ENCODE measurements at places on chromosomes 3 and 15.

DNA sequence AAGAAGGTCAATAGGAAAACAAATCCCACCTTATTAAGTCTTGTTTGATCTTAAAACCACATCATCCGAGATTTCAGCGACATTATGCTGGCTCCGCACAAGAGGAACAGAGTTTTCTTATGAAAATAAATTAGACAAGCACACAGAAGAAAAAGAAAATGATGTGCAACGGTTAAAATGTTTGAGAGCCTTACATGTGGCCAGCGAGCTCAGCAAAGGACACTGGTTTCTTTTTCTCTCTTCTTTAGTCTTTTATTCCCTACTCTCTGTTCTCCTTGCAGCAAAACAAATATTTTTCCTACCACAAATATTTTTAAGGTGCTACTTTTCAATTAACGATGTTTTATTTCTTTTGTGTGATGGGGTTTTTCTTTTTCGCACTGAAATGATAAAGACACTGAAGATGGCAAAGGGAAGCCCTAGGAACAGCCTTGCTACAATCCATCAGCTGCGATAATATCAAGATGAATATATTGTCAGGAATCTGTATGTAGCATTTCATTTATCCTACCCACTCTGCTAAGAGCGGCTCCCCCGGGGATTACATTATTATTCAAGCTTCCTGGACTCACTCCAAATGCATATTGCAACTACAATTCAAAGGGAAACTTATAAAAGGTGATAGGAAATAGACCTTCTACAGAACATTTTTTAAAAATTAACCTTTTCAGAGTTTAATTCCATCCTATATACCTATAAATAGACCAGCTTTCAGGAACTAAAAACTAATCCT lies 72.9 kb downstream of the ANXA2 start:
- no peak for DNase-seq

DNA sequence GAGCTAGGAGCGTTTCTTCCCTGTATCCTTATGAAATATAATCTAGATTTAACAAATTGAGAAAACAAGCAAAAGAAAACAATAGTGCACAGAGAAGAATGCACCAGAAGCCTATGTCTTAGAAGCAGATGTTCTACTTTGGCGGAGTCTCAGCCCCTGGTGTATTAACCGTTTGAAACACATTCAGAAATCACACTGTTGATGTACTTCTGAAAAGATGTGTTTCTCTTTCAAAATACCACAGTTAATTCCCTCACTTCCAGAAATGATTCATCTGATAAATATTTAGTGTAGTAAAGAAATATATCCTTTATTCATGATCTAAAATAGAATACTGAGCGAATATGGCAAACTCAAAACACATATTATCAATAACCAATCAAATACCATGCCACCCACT lies 77.7 kb downstream of the CBLB start:
- no peak for DNase-seq

DNA sequence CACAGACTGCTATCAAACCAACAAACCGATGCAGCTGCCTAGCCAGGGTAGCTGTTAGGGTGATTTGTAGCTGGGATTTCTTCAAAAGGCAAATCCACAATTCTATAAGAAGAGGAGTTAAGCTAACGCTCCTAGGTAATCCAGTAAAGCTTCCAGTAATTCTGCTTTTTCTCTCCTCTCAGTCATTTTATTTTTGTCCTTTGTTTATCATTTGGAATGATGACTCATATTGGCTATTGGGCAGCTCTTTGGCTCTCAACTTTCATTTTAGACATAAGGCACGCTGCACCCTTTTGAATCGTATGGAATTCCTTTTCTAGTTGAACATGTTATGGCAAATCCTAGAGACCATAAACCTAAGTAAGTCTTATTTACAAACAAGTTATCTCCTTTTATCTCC lies 53.2 kb upstream of the PPARG start:
- no peak for DNase-seq

DNA sequence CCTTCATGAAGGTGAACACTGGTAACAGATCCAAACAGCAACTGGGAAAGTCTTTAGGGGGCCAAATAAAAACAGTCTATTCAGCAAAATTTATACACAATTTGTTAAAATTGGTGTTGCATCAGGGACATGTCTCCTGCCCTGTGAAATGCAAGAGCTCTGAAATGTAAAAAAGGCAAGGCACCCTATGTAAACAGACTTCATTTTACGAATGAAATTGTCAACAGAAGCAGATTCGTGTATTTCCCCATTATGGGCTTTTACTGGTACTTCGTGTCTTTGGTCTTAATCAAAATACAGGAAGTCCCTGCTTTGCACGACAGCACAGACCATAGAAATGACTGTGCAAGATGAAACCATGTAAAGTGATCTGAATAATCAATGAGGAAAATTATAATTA lies 127.3 kb upstream of the THBS1 start:
- no peak for DNase-seq

- no peak for DNase-seq
These were observed 147.8 kb upstream of the KCNMB2 start for GRCh38 chr3:178388473-178388872.

DNA sequence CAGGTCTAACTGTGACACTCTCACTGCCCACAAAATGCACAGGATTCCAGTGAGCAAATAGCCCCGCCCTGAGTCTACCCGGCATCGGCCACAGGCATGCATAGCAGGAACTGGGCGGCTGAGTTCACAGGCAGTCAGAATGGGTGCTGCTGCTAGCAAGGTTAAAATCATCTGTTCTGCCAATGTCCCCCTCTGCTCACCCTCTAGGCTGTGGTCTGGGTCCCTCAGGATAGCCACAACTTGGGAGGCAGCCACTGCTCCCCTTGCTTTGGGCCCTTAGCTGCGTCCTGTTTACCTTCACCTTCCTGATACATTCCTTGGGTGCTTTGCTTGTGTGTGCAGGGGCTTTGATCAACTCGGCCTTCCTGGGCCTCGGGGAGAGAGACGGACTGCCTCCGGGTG lies 232.9 kb upstream of the RGMA start:
- DNase-seq: no peak

DNA sequence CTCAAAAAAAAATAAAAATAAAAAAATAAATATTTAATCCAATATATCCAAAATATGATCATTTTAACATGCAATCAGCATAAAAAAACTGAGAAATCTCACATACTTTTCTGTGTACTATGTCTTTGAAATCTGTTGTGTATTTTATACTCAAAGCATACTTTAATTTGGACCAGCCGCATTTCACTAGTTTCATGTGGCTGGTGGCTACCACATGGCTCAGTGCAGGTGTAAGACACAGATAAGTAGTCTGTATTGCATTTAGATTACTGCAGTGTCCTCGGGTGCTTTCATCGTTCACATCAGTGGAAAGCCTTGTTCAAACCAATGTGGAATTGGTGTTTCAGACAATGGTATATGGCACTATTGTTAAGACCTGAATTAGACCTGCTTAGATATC lies 11.0 kb downstream of the CRTC3 start:
- DNase-seq: no peak

All from stimulated activated CD4-positive, alpha-beta T cell treated with anti-CD3 and anti-CD28 coated beads, Interleukin-1b, Interleukin-23, amount 100 ng/mL, for 1 hour (primary cell).